ENCODE measurements at places on chromosomes 6 and 20.

GRCh38 chr20:39789411-39789810 is 827.3 kb downstream of the DHX35 start:
- DNase-seq, result no peak

- no peak for DNase-seq
Measured at GRCh38 chr6:145247692-145248419, 487.5 kb downstream of the EPM2A start.

GRCh38 chr6:122009000-122009350 is 390.5 kb upstream of the HSF2 start:
- DNase-seq, result no peak

DNA sequence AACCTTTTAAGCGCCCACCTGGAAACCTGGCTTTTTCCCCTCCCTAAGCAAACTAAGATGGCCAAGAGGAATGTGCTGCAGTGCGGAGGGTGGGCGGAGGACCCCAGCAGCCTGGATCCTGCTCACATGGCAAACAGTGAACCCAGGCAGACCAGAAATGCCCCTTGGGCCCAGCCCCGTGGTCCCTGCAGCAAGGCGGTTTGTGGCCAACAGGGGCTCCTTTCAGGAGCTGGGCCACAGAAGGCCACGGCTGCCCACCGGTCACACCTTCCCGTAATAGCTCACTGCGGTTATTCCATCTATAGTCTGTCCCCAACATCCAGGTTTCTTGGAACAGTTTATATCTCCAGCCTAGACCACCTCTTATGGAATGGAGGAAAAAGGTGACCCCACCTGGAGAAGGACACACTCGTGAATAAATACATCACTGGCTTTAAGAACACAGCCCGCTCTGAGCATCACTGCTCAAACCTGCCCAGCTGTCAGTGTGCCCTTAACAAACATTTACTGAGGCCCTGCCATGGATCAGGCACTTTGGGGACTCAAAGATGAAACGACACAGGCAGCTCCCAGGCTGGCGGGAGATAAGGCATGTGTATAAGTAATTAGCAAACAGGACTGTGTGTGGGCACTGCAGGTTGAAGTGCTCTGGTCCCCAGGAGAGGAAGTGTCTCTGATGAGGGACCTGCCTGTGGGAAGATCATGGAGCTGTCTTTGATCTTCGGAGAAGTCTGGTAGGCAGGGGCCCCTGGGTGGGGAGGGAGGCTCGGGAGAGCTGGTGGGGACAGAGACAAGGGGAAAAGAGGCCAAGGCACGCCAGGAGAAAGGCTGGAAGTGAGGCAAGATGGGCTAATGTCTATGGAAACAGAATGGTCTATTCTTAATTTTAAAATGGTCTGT is 3.2 kb upstream of the TUBB1 start:
- DNase-seq, result no peak

GRCh38 chr6:2037237-2037926 is 208.0 kb downstream of the GMDS start:
- no peak for DNase-seq

- no peak for DNase-seq
Measured at GRCh38 chr20:16661756-16662155, 68.1 kb upstream of the SNRPB2 start.

- no peak for DNase-seq
Measured at GRCh38 chr6:74041420-74041819, 345.4 kb downstream of the CD109 start.

- DNase-seq, result no peak
Measured at GRCh38 chr20:14832630-14833029, 495.2 kb upstream of the FLRT3 start.

- peak; percentile 4 for DNase-seq
Measured at GRCh38 chr6:52815167-52816092, 11.8 kb upstream of the GSTA1 start.

- no peak for DNase-seq
Measured at GRCh38 chr6:73216859-73217258, 8.4 kb downstream of the KHDC1L start.

DNA sequence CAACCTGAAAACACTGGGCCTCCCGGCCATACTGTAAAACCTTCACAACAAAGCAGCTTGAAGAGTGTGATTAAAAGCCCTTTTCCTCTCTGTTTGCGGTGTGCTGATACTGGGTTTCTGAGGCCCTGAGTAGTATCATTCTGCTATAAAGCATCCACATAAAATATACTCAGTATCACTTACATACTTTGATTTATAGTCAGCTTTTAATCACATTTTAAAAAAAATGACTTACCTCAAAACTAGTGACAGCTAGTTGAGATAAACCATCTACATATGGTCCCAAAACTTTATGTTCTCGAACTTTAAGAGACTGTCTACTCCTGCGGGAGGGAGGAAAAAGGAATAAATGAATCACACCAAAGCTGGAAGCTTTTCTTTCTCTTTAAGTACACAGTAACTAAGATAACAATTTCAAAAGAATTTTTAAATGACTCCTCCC is 135.7 kb downstream of the KIF13A start:
- no peak for DNase-seq

DNA sequence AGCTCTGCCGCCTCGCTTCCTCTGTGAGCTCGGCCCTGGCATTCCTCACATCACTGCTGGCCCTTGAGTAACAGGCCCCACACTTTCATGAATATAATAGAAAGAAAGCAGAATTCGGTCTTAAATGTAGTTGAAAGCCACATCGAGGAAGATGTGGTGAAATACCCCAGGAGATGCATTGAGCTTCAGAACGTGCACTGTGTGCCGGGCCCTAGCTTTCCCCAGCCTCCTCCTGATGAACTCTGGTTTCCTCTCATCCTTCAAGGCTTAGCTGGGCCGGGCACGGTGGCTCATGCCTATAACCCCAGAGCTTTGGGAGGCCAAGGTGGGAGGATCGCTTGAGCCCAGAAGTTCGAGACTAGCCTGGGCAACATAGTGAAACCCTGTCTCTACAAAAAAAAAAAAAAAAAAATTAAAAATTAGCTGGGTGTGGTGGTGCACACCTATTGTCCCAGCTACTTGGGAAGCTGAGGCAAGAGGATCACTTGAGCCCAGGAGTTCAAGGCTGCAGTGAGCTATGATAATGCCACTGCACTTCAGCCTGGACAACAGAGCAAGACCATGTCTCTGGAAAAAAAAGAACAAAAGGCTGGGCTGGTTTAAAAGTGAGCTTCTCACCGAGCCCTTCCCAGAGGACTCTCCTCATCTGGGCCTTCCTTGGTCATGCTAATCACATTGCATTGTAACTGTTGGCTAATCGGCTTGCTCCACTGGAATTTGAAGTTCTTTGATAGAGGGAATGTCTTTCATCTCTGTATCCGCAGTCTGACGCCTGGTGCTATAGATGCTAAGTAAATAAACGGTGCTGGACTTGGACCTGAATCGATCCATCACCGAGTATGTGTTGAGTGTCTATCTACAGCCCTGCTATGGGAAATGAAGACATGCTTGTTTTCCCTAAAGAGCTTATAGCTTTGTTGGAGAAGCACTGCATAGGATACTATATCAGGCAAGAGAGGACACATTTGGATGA is 43.8 kb upstream of the FOXQ1 start:
- DNase-seq, result no peak
